Kidney (tissue), 22 donors: ENCODE measurements at places on chromosomes 4 and X. TPM values are rescaled to one million over a fixed set of nuclear protein-coding genes. Genes with fewer than 3 reads are reported as not detected.

FAM50A gene
- 46.0 TPM for total RNA-seq

DNA sequence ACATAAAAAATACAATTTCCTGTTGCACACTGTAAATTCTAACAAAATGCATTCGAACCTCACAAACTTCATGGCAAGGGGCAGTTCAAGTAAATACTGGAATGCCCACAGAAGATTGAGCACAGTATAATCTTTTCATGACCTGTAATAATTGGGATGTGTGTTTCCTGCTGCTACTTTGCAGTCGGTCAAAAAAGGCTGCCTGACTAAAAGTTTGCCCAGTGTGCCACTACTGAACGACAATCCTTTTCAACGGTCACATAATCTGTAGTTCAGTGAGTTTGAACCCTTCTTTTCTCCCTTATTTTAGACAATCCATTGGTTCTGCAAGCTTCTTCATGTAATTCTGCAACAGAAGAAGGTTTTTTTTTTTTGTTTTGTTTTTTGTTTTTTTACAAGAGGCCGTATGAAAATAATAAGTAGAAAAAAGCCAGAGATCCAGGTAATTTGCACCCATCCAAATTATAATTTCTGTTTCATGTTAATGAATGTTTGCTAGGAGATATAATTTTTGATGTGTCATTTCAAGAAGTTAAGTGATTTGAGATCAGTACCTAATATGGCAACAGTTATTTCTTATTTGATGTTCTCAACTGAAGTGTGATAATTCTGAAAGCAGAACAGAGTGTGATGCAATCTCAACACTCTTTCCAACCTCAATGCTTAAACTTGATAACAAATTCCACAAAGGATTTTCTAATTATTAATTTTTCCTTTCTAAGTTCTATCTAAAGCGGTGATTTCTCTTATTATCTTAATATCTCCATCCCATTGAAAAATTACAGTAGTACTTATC lies 237.6 kb downstream of the FSTL5 start:
- DNase-seq = no peak

GRCh38 chr4:122163767-122164166 lies 11.6 kb downstream of the BLTP1 start:
- DNase-seq = no peak

DNA sequence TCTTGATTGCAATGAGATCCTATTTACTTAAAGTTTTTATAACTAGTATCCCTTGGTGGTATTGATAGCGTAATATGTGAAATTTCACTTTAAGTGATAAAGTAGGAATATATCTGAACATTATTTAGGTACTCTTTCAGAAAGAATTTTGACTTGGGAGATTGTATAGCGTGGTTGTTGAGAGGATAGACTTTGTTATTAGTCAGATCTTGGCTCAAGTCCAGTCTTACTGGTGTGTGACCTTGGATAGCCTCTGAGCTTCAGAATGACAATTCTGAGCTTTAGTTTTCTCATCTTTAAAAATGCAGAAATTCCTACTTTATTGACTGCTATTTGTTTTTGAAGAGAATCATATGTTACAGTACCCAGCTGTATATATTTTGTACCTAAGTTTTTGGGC lies 32.6 kb downstream of the DCK start:
- peak; percentile 6 for DNase-seq

DNA sequence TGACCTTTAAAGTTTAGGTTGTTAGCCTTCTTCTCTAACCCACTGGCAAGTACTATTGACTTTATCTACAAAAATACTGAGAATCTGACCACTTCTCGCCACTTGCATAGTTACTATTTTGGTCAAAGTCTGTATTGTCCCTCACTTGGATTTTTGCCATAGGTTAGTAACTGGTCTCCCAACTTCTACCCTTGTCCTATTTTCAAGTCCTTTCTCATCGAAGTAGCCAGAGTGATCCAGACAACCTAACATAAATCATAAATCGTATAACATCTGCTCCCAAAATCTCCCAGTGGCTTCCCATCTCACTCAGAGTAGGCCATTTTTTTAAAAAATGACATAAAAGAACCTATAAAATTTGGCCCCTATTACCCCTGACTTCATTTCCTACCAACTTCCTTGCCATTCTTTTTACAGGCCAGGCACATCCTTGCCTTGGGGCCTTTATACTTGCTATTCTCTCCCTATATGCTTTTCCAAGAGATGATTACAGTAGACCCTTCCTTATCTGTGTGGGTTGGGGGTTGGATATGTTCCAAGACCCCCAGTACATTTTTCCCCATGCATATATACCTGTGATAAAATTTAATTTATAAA lies 29.0 kb downstream of the WDFY3 start:
- no peak for DNase-seq

GRCh38 chr4:2077537-2078460 lies 18.7 kb downstream of the NAT8L start:
- DNase-seq = no peak

DNA sequence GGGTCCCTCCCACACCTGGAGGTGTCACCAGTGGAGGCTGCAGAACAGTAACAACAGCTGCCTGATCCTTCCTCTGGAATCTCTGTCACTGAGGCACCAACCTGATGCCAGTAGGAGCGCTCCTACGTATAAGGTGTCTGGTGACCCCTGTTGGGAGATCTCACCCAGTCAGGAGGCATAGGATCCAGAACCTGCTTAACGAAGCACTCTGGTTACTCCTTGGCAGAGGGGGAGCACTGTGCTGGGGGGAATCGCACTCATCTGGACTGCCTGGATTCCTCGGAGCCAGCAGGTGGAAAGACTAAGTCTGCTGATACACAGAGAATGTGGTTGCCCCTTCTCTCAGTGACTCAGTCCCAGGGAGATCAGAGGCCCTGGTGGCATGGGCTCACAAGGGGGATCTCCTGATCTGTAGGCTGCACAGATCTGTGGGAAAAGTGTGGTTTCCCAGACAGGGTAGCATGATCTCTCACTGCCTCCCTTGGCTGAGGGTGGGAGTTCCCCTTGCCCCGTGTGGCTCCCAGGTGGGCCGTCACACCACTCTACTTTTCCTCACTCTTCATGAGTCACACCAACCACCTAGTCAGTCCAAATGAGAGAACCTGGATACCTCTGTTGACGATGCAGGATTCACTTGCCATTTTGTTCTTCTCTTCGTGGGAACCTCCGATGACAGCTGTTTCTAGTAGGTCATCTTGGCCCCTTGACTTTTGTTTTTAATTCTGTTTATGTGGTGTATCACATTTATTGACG lies 305.9 kb downstream of the IDS start:
- no peak for DNase-seq

DNA sequence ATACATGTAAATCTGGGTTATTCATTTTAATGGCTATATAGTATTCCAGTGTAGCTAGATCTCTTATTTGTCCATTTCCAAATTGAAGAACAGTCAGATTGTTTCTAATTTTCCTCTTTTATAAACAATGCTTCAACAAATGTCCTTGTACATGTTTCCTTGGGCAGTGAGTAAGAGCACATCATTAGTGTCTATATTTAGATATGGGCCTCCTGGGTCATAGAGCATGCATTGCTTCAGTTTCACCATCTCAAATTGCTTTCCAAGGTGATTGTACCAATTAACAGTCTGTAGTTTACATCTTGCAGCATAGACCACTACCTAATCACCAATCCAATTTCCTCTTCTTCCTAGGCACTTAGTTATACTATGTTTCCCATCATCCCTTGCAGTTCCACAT lies 13.4 kb downstream of the PHKA2 start:
- no peak for DNase-seq

DNA sequence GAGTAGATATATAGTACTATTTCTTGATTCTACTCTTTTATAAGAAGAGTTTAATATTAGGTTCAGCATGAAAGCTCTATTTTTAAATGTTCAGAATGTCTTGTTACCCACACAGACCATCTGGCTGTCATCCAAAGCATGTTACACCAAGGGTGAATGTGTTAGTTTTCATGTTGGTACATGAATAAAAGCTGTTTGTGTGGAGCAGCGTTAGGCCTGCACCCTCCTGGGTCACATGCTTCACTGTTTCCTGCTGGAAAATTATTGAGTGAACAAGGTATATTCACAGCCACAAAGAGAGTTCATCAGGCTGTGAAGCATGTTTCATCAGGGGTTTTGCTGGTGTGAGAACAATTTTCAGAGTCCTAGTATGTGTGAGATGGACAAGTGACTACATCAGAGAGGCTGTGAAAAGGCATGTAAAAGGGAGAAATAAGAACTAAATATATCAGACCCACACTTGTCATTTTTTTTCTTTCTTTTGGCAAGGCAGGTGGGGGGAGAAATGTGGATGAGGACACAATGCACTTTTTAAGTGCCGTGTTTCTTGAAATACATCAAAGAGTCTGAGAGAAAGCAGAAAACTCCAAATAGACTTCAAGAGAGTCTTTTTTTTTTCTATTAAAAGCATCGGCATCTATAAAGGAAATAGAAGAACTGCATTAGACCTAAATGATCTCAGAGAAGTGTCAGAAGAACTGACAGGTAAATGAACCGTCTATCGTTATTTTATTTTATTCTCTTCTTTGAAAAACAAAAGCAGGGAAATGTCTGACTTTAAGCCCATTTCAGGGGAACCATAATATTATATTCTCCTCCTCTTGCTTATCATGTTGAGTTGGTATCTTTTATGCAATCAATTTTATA lies 2429.7 kb downstream of the PCDH7 start:
- DNase-seq = no peak

DNA sequence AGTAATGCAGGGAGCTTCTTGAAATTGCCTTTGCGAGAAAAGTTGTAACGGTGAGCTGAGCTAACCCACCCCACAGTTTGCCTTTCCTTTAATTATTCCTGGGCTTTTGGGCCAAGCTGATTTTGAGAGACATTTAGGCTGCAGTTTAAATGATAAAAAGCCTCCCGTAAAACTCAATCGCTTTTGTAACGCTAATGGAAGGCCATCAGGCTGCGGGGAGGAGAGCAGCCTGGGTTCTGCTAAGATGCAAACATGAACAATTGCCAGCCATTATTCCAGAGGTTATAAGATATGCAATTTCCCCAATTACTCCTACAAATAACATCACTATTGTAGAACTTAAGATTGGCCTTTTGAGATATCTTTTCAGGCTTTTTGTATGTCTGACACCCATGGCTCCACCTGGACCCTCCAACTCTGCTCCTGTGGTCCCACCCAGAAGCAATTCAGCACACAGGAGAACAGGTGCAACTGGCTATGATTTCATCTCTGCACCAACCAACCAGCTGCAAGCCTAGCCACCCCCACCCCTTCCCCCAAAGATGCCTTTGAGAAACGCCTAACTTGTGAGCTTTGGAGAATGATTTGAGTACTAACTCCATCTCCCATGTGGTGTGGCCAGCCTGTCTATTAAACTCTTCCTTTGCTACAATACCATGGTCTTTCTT lies 108.2 kb upstream of the FAM9C start:
- no peak for DNase-seq

DNA sequence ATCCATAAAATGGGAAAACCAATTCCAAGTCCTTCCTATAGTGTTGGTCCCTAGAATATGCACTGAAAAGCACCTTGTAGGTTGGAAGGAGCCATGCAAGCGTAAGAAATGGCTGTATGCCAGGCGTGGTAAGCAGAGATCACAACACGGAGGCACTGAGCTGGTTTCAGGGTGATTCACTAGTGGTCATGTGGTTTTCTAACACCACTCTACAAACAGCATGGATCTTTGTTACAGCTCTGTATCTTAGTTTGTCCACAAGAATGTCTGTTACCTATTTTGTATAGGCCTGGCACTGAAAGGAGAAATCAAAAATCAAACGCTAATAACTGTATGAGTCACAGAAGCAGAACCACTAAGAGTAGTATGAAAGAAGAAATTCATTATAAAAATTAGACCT lies 71.9 kb downstream of the MAGEB17 start:
- DNase-seq = no peak
